ENCODE measurements at places on chromosomes 16 and 17. TPM values are rescaled to one million over a fixed set of nuclear protein-coding genes. Genes with fewer than 3 reads are reported as not detected.

KRTAP3-2 gene
- polyA plus RNA-seq = not detected

CD300A gene
- 1.8 TPM for polyA plus RNA-seq

SLC38A8 gene
- polyA plus RNA-seq = not detected

TPSB2 gene
- polyA plus RNA-seq = not detected

MT1M gene
- not detected for polyA plus RNA-seq

RASL10B gene
- 12.2 TPM for polyA plus RNA-seq

PER1 gene
- polyA plus RNA-seq = 21.3 TPM

ERI2 gene
- 33.0 TPM for polyA plus RNA-seq

PSMD12 gene
- 40.8 TPM for polyA plus RNA-seq

HEATR9 gene
- not detected for polyA plus RNA-seq

TNFSF13 gene
- polyA plus RNA-seq = 15.0 TPM

KRT222 gene
- polyA plus RNA-seq = 0.27 TPM

RHBDL3 gene
- 1.8 TPM for polyA plus RNA-seq

HBM gene
- 5.7 TPM for polyA plus RNA-seq

LITAF gene
- 123 TPM for polyA plus RNA-seq

WDR59 gene
- 82.4 TPM for polyA plus RNA-seq

GAS7 gene
- polyA plus RNA-seq = 17.6 TPM

C17orf67 gene
- 1.1 TPM for polyA plus RNA-seq

TBC1D28 gene
- 0.03 TPM for polyA plus RNA-seq

CLEC3A gene
- 0.09 TPM for polyA plus RNA-seq

MPP2 gene
- 5.7 TPM for polyA plus RNA-seq

KCNJ18 gene
- not detected for polyA plus RNA-seq

SLC16A5 gene
- polyA plus RNA-seq = 24.1 TPM

TNFSF12 gene
- 32.5 TPM for polyA plus RNA-seq

CDRT15L2 gene
- not detected for polyA plus RNA-seq

C16orf86 gene
- 2.7 TPM for polyA plus RNA-seq

CTRL gene
- 6.8 TPM for polyA plus RNA-seq

HS3ST3A1 gene
- polyA plus RNA-seq = 2.7 TPM
